ENCODE measurements at places on chromosomes 12 and 14. TPM values are rescaled to one million over a fixed set of nuclear protein-coding genes. Genes with fewer than 3 reads are reported as not detected.

The MEG3 gene
- total RNA-seq, result 58.7 TPM

DNA sequence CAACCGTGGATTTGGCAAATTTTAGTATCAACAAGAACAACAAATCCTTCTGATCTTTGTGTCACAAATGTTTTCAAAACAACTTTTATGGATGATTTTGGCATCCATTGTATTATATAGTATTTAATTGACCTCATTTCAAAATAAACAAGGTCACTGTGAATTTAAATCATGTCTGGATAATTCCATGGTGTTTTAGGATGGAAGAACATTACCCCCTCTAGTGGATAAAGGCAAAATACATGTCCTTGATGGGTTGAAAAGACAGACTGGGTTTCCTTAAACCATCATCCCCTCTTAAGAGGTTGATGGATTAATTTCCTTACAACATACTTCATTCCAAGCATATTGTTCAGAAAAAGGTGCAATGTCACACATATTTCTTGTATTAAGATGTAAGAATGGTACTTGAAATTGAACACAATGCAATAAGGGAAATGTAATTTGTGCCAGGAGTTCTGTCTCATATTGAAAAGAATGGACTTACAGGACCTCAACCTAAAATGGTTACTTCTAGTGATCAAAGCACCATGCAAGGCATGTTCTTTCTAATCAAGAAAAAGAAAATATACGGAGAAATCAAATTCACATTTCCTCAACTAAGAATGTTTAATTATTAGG, 352.0 kb downstream of the BCAT1 start:
- peak; percentile 77 for DNase-seq

The TSHR gene
- total RNA-seq, result not detected

The LHX5 gene
- total RNA-seq, result not detected

GRCh38 chr14:99128185-99128584, 143.8 kb downstream of the BCL11B start:
- no peak for DNase-seq

DNA sequence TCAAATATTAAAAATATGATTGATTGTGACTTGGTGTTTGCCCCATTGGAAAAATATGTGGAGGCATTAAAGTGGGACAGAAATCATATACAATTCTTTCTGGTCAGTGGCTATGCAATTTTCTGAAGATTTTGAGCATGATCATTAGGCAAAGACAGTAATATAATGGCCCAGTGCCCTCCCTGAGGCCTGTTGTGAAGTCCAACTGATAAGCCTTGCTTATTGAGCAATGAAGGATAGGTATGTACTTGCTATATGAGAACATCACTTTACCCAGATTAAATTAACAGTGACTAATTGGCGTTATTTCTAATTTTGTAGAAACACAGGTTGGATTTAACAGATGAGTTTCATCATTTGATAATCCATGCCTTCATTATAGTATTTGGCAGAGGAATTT, 57.1 kb downstream of the NKX2-1 start:
- no peak for DNase-seq

GRCh38 chr14:89013098-89013504, 188.7 kb downstream of the TTC8 start:
- DNase-seq, result peak; percentile 58
